ENCODE measurements at places on chromosomes 16 and 17.
A peak's percentile ranks its signal among the peaks of the same experiment; 100 is the strongest.

DNA sequence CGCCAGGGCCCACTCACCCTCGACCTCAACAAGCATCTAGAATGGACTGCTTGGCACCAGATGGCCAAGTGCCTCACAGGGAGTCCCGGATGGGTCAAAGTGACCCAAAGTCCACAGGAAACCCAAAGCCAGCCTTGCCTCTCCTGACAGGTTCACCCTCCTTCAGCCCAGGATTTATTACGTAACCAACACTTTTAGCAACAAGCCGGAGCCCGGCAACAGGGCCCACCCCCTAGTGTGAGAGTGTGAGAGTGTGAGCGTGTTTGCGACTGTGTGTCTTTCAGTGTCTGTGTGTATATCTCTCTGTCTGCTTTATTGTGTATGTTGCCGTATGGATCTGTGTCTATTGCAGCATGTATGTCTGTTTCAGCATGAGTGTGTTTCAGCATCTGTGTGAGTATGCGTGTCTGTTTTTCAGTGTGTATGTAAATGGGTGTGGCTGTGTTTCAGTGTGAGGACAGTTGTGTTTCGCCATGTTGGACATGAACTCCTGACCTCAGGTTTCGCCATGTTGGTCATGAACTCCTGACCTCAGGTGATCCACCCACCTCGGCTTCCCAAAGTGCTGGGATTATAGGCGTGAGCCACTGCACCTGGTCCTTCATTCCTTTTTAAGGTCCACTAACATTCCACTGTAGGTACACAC lies 13.7 kb upstream of the PEMT start:
- no peak for DNase-seq

DNA sequence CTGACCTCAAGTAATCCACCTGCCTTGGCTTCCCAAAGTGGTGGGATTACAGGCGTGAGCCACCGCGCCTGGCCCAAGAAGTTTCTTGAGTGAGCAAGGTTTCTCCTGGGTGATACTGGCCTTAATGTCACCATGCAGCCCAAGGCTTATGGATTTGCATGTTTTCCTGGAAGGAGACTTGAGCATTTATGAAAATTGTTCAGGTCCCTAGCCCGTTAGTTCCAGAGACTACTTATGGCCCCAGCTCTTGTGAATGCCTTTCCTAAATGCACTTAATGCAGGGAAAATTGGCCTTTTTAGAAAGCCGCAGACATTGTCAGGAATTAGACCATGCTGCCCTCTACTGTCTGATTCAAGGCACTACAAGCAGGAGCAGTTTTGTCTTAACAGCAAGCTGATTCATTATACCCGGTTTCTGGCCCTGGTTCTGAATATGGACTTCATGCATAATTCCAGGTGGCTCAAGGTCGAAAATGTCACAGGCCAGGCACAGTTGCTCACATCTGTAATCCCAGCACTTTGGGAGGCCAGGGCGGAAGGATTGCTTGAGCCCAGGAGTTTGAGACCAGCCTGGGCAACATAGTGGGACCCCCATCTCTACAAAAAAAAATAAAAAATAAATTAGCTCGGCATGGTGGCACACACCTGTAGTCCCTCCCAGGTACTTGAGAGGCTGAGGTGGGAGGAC lies 91.3 kb downstream of the SNX29 start:
- DNase-seq = peak; percentile 64

DNA sequence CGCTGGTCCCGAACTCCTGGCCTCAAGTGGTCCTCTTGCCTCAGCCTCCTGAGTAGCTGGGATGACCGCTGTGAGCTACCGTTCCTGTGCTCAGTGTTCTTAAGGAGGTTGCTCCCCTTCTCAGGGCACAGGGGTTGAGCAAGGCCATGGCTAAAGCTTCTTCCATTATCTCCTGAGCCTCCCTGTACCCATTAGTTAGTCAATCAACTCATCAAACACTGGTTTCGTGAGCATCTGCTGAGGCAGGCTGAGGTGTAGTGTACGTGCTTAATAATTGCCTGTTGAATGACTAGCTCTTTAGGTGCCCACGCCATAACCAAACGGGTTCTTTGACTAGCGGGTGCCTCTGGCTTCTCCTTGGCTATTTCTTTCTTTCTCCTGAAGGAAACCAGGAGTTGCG lies 11.7 kb downstream of the SGCA start:
- no peak for DNase-seq

DNA sequence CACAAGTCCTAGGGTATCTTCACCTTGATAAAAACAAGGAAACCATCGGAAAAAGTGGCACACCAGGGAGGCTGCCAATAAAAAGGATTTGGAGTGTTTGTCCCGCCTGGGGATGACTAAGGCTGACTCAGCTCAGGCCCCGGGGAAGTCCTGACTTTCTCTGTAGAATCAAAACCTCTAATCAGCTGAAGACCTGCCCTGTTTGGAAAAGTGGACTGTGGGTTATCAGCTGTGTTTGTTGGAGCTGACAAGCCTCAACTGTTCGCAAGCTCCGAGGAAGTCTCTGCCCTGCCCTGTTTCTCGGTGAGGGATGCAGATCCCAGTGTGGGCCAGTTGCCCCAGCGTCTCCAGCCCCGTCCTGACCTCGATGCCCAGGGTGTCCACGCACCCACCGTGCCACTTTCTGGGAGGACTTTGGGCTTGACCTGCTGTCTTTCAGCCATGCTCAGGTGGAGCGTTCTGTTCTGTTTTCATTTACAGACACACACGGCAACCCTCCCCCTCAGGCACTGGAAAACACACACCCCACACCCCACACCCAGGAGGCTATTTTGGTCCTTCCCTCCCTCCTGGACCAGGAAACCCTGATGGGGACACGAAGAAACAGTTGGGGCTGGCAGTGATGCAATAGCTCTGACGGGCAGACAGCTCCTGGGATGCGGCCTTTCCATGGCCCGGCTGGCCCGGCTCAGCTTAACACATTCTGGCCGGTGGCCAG lies 27.6 kb upstream of the PITPNA start:
- DNase-seq = no peak

- no peak for DNase-seq
Observed at GRCh38 chr17:57622683-57623433, 122.2 kb downstream of the CCDC182 start.

- DNase-seq = no peak
Observed at GRCh38 chr16:2425825-2426430, 3.3 kb upstream of the CCNF start.

GRCh38 chr17:9080983-9081382 lies 59.7 kb downstream of the NTN1 start:
- no peak for DNase-seq

- no peak for DNase-seq
Observed at GRCh38 chr17:901191-901950, 78.2 kb downstream of the NXN start.

DNA sequence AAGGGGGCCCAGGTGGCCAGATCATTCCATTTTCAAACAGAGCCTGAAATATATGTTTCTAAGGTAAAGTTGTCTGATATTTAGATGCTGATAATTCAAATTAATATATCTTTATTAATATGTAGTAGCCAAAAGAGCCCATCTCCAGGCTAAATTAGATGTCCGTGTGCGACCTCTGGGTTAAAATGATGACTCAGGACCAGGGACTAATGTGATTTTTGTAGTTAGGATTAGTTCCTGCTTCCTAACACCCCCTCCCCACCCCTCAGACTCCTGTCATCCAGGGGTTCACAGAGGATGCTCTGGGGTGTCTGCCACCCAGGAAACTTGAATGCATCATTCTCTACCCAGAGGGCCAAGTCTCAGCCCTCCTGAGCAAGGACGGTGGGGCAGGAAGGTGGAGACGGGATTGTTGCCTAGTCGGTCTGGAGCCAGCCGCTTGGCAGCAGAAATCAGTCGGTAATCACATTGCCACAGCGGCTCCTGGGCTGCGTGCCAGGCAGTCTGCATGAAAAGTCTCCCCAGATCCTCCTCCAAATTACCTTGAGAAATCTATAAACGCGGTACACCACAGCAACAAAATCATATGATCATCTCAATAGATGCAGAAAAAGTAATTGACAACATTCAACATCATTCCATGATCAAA lies 29.8 kb downstream of the CNGB1 start:
- DNase-seq = no peak

- DNase-seq = no peak
Observed at GRCh38 chr17:16435925-16436886, 20.8 kb downstream of the TRPV2 start.

GRCh38 chr16:10878644-10879501 lies 1.9 kb downstream of the CIITA start:
- DNase-seq = no peak

DNA sequence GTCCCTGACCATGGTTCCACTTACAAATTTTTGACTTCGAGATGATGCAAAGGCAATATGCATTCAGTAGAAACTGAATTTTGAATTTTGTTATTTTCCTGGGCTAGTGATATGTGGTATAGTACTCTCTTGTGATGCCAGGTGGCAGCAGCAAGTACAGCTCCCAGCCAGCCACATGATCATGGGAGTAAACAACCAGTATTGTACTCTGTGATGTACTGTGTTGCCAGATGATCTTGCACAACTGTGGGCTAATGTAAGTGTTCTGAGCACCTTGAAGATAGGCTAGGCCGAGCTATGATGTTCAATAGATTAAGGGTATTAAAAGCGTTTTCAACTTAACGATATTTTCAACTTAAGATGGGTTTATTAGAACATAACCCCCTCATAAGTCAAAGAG lies 250.8 kb downstream of the STX8 start:
- DNase-seq = no peak

GRCh38 chr16:23491490-23492391 lies 18.6 kb downstream of the GGA2 start:
- DNase-seq = no peak
